ENCODE measurements at places on chromosomes 16 and 17. TPM values are rescaled to one million over a fixed set of nuclear protein-coding genes. Genes with fewer than 3 reads are reported as not detected.
A peak's percentile ranks its signal among the peaks of the same experiment; 100 is the strongest.

DNA sequence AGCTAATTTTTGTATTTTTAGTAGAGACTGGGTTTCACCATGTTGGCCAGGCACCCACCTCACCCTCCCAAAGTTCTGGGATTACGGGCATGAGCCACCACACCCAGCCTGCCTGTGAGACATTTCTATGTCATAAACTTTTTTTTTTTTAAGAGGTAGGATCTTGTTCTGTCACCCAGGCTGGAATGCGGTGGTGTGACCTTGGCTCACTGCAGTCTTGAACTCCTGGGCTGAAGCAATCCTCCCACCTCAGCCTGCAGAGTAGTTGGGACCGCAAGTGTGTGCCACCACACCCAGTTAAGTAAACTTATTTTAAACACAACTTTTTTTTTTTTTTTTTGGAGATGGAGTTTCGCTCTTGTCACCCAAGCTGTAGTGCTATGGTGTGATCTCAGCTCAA, 47.2 kb downstream of the SCNN1G start:
- DNase-seq = no peak

GRCh38 chr17:37299257-37299980, 76.4 kb upstream of the C17orf78 start:
- DNase-seq = no peak

DNA sequence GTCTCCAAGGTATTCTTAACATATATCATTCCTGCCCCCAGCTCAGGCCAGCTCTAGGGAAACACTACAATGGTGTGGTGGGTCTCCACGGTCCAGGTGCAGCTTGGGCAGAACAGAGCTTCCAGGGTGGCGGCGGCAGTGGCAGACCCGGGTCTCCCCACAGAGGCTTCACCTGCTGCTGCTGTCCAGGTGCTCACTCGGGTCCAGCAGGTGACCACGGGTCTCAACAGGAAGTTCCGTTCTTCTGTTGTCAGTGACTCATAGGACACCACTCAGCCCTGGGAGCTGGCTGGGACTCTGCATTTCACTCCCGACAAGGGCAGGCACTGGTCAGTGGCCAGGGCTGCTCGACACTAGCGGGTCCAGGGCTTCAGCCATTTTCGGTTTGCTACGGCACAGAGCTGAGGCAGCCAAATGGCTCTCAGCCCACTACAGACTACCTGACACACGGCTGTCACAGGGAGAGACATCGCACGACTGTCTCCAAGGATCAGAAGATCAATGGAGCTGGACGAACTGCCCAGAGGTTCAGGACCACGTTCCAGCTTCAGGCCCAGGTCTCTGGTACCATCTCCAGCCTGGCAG, 16.7 kb downstream of the MTHFSD start:
- DNase-seq = no peak

- no peak for DNase-seq
Observed at GRCh38 chr17:2266865-2267228, 36.7 kb downstream of the SMG6 start.

DNA sequence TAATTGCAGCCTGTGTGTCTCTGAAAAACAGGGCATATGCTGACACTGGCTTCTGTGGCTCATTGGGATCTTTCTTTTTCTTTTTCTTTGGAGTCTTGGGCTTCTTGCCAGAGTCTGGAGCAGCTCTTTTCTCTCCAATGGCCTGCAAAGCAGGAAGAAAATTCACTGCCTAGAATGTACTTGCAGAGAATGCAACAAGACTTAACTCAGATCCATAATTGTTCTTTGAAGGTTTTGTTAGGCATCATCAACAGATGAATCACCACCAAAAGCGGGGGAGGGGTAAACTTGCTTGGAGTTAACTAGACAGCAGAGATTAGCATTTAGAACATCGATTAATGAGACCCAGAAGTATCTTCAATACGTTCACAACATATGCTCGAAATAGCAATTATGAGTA, 100.9 kb downstream of the TOX3 start:
- peak; percentile 38 for DNase-seq

Gene PARD6A
- total RNA-seq = 1.1 TPM

- DNase-seq = no peak
Observed at GRCh38 chr17:33769066-33769465, 476.0 kb upstream of the ASIC2 start.

DNA sequence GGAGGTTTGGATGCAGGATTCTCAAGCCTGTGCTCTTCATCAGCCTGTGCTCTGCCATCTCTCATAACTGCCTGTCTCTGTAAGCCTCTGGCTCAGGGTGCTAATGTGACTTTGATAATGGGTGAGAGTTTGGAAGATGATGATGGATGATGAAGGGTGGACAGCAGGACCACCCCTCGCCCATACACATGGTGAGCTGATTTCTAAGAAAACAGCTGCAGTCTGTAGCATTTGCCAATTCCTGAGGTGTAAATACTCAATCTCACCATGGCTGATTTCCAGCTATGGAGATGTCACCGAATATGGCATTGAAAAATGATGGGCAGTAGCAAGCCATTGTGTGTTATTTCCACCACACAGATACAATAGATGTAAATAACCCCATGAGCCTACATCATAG, 74.2 kb downstream of the ARSG start:
- no peak for DNase-seq

Gene LIMD2
- 15.2 TPM for total RNA-seq

- DNase-seq = peak; percentile 64
Observed at GRCh38 chr16:11248133-11248532, 7.9 kb downstream of the SOCS1 start.

DNA sequence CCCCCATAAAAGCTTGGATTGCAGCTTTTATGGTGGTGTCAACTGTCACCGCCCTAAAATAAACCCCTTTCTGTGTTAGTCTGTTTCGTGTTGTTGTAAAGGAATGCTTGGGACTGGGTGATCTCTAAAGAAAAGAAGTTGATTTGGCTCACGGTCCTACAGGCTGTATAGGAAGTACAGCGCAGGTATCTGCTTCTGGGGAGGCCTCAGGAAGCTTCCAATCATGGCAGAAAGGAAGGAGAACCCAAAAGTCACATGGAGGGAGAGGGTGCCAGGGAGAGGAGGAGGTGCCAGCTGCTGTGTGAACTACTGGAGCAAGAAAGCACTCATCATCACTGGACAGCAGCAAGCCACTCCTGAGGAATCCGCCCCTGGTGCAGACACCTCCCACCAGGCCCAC, 5.9 kb upstream of the CACNA1H start:
- no peak for DNase-seq

GRCh38 chr16:13793841-13794409, 126.0 kb upstream of the ERCC4 start:
- no peak for DNase-seq

Gene FASN
- total RNA-seq = 451 TPM

- DNase-seq = no peak
Observed at GRCh38 chr16:68826652-68827051, 16.7 kb upstream of the TANGO6 start.

DNA sequence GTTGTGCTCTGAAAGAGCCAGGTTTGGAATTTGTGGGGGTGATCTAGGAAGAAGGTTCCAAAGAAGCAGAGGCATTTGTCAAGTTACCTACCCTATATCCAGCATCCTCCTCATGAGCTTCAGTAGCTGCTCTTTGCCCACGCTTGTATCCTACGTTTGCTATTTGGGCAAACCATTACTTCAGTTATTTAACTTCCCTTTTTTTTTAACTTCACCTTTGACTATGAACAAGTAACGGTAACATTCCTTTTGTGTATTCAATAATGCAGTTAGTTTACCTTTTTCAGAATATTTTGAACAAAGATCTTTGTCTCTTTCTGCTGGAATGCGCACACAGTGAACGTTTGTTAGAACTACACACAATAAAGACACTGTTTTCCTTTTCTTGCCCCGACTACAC, 41.5 kb downstream of the CYB5B start:
- no peak for DNase-seq

- DNase-seq = no peak
Observed at GRCh38 chr16:86685076-86685475, 106.7 kb downstream of the FOXL1 start.

DNA sequence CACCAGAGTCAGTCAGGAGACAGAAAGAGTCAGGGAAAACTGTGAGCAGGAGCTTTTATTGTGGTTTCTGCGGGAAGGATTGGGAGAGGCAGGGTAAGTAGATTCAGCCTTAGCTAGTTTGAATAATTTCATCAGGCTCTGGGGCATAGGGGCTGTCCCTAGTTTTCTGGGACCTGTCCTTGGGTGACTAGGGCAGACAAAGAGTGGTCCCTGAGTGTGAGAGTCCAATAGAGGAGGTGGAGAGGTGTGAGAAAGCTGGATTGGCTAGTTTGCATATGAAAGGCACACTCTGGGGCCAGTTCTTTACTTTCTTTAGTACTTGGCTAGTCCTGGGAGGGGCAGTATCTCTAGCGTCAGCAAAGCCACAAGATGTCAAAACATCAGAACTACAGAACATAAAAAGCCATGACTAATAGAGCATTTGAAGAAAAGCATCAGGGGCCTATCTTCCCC, 255.6 kb downstream of the HS3ST3A1 start:
- peak; percentile 86 for DNase-seq

GRCh38 chr17:79927136-79927661, 88.0 kb upstream of the CBX4 start:
- no peak for DNase-seq

DNA sequence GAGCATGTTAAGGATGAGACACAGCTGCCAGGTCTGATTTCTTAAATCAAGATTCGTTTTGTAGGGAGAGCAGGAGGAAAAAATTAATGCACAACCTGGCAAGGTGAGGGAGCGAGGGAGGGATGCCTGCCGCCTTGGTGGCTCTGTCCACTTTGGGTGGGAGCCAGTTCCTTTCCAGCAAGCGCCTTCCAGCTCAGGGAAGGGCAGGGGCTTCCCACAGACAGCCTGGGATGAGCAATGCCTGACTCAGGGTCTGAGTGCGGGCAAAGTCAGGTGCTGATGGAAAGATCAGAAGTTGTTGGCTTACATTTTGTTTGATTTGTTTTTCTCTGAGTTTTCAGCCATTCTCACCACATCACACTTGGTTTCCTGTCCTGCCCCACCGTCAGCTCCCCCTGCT, 220.7 kb downstream of the ENGASE start:
- no peak for DNase-seq

GRCh38 chr17:62700964-62701705, 73.7 kb downstream of the MRC2 start:
- DNase-seq = no peak

Gene C16orf96
- total RNA-seq = not detected

- no peak for DNase-seq
Observed at GRCh38 chr16:50015631-50016030, 9.4 kb upstream of the CNEP1R1 start.

Gene CD300C
- not detected for total RNA-seq

GRCh38 chr16:87201052-87201451, 116.1 kb downstream of the C16orf95 start:
- peak; percentile 64 for DNase-seq

DNA sequence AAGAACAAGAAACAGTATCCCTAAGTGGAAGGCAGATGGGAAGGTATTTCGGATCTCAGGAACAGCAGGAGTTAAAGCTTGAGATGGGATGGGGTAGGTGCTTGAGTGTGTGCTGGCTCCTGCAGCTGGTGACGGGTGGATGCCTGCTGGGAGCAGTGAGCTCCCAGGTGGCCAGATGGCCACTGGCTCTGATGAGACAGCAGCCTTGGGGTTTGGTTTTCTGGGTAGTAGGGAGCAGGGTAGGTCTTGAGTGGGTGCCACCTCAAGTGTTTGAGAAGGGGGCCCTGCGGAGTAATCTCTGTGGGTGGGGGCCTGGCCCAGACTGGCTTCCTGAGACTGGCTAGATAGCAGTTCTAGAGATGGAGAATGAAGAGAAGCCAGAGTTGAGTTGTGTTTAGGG, 10.3 kb downstream of the EPN2 start:
- no peak for DNase-seq
